ENCODE measurements at places on chromosomes 16 and 17. TPM values are rescaled to one million over a fixed set of nuclear protein-coding genes. Genes with fewer than 3 reads are reported as not detected.

The SLC6A4 gene
- total RNA-seq: 1.4 TPM

The PHLPP2 gene
- 10.4 TPM for total RNA-seq

The PRR35 gene
- 0.10 TPM for total RNA-seq

The CORO1A gene
- total RNA-seq: 361 TPM

The STX8 gene
- total RNA-seq: 67.8 TPM

The COG1 gene
- 28.9 TPM for total RNA-seq

The KRT28 gene
- not detected for total RNA-seq

The C16orf96 gene
- total RNA-seq: 0.42 TPM

The TNK1 gene
- total RNA-seq: 5.5 TPM

The SMIM5 gene
- total RNA-seq: 3.6 TPM

The ABR gene
- total RNA-seq: 112 TPM

The GPR139 gene
- total RNA-seq: not detected

The CRYBA1 gene
- not detected for total RNA-seq

The TNP2 gene
- not detected for total RNA-seq

The TRPV3 gene
- total RNA-seq: 0.21 TPM

The RNF167 gene
- 19.3 TPM for total RNA-seq

The SCGB1C2 gene
- total RNA-seq: not detected

The TK1 gene
- 0.94 TPM for total RNA-seq

All from mononuclear cell (primary cell).